Occipital lobe (tissue), 3 donors: ENCODE measurements at places on chromosomes 12 and 14.

GRCh38 chr12:114361545-114361944, 44.4 kb downstream of the TBX5 start:
- no peak for DNase-seq

GRCh38 chr14:82251494-82251893, 717.8 kb upstream of the SEL1L start:
- no peak for DNase-seq

DNA sequence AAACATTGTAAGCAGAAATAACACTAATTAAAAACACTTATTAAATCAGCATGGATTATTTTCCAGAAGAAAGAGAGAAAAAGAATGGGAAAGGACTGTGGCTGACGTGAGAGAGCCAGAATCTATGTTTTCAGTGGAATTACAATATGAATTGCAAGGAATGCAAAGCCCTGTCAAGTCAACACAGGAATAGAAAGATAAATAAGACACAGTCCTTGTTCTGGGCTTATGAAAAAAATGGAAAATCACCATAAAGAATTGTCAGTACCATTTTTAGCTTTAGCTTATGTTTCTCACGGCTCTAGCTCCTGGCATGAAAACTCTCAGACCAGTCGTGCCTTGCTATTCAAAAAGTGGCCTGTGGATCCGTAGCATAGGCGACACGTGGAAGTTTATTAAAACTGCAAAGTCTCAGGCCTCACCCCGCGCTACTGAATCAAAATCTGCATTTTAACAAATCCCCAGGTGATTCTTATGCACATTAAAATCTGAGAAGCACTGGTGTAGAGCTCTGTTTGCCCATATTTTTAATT, 549.1 kb downstream of the RPS29 start:
- no peak for DNase-seq

DNA sequence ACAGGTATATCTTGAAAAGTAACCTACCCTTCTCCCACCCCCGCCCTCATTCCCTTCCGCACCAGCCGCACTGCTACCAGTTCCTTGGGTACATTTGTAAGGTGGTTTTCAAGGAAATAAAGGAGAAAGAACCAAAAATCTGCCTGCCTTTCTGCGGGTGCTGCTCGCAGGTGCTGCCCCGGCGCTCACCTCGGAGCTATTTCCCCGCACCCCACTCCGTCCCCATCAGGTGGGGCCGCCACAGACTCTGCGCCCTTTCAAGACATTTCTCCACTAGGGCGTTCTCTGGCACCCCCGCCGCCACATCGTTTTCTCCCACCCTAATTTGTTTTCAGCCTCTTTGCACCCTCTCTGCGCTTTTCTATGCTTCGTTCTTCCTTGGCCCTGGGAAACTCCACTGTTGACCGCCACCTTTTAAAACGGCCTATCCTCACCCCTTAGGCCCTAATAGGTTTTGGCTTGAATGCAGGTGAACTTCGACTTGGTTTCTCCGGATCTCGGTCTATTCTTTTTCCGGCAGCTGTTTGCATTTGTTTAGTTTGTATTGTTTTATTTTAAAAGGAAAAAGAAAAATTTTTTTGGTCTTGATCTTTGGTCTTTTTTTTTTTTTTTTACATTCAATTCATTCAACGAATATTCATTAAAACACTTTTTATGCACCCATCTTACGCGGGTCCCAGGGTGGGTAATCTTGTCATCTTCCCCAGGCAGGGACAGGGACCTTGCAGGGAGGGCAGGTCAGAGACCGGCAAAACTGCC, 3.0 kb downstream of the VSX2 start:
- DNase-seq: no peak

DNA sequence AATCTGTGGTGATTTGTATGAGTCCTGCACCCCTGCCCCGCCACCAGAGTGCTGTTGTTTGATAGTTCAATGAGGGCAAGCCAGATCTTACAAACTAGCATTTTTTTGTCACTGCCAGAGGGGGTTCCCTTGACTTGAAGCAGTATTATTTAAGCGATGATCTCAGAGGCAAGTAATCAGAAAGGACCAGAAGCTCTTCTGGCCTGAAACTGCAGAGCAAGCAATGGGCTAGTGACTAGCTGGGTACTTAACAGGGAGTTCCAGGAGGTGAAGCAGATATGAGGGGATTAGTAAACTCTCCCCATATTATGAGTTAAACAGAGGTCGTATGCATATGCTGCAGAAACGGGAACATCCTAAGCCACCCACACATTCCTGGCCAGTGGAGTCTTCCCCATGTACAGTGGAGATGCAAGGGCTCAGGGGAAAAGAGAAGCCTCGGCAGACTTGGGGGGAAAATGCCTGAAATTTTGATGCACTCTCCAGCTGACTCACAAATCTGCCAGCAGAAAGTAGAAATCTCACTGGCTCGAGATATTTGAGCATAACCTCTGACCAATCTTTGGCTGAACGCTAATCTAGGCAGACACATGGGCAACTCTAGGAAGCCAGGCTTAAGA, 8.3 kb upstream of the CRACR2A start:
- DNase-seq: no peak

- DNase-seq: no peak
These were observed 47.1 kb downstream of the SEC23A start for GRCh38 chr14:39055786-39056474.

- DNase-seq: no peak
These were observed 8.3 kb upstream of the INSM2 start for GRCh38 chr14:35525695-35526094.

GRCh38 chr14:61126603-61127498, 145.8 kb downstream of the SLC38A6 start:
- no peak for DNase-seq

- no peak for DNase-seq
These were observed 16.6 kb upstream of the TRAF3 start for GRCh38 chr14:102760496-102761193.

- DNase-seq: no peak
These were observed 7.8 kb downstream of the CTDSP2 start for GRCh38 chr12:57838594-57839302.

GRCh38 chr14:84108746-84109457, 1421.0 kb upstream of the FLRT2 start:
- no peak for DNase-seq

DNA sequence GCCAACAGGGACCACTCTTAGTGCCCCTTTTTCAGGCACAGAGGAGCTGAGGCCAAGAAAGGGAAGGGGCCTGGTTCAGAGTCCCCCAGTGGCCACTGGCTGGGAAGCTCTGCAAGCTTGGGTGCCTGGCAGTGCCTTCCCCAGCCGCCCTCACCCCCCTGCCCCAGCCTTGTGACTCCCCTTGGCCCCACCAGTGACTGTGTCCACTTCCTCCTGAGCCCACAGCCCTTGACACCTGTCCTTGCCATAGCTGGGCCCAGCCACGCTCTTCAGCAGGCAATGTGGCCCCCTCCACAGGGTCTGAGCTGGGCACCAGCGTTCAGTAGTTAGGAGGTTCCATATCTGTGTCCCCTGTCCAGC, 19.0 kb upstream of the C14orf180 start:
- DNase-seq: no peak

DNA sequence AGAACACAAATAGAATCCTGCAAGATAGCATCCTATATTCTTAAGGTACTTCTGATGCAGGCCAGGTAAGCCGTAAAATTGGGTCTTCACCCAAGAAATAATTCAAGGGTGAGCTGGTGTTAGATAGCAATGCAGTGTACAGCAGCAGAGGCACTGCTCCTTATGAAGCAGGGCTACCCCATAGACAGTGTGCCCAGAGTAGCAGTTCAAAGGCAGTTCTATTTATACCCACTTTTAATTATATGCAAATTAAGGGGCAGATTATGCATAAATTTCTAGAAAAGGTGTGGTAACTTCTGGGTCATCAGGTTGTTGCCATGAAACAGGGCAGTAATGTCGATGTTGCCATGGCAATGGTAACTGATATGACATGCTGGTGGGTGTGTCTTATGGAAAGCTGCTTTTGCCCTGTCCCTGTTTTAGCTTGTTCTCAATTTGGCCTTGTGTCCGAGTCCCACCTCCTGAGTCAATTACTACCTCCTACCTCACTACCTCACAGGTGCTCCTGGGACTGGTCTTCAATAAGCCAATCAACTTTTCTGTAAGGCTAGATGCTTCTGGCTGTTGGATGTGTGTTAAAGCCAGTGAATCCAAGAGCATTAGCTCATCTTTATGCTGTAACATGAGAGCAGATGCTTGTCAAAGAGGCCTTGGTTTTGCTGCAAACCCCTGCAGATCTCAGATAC, 61.0 kb downstream of the PPM1A start:
- DNase-seq: no peak

DNA sequence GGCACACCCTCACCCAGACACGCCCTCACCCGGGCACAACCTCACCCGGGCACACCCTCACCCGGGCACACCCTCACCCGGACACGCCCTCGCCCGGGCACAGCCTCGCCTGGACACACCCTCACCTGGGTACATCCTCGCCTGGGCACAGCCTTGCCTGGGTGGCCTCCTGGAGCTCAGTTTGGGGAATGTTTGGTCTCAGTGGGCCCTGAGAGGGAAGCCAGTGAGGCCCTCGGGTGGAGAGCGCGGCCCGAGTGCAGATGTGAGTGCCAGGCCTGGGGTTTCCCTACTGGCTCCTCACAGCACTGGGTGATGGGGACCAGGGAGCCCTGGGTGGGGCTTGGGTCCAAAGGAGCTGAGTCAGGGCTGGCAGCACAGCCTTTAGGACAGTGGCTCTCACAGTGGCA, 23.8 kb downstream of the GALNT9 start:
- no peak for DNase-seq

DNA sequence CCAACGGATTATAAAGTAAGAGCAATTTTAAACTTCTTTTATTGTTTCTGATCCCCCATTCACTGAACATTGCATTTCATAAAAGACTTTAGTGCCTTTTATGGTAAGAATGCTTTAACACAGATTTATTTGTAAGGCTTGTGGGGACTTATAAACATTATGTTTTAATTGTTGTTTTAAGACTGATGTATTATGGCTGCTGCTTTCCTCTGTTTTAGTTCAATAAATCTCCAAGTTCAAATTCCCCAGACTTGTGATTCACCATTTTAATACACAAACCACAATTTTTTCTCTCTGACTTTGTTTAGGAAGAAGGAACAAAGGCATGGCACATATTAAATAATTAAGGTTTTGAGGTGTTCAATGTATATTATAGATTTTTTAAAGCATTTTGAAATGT, 753.3 kb downstream of the SLC6A15 start:
- DNase-seq: no peak

DNA sequence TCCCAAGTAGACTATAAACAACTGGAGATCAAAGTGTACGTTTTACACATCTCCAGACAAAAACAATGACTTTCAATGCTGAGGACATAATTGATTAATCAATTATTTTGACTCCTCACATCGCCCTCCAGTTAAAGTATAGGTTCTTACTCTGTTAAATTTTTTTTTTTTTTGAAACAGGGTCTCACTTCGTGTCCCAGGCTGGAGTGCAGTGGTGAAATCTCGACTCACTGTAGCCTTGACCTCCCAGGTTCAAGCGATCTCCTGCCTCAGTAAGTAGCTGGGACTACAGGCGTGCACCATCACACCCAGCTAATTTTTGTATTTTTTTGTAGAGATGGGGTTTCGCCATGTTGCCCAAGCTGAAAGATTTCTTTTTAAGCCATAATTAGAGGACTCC, 938 bp upstream of the CCNB1IP1 start:
- DNase-seq: no peak

DNA sequence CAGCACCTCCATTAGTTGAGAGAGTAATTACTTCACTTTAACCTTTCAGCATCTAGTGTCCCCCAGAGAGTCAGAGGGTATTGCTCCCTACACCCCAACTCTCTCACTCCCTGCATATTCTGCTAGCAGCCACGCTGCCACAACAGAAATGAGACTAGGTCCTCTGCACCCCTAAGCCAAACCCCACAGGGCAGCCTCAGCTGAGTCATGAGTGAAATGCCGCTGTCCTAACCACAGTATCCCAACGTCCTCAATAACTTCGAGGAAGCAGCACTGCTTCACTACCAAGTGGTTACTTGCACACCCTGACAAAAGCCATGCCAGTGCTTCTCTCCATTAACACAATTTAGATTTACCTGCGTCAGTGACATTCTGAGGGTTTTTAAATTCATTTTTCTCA, 6.9 kb upstream of the LYZ start:
- DNase-seq: no peak

- DNase-seq: no peak
These were observed 236.5 kb downstream of the PDZRN4 start for GRCh38 chr12:41424651-41425050.

GRCh38 chr12:96015672-96016071, 19.5 kb upstream of the HAL start:
- no peak for DNase-seq

DNA sequence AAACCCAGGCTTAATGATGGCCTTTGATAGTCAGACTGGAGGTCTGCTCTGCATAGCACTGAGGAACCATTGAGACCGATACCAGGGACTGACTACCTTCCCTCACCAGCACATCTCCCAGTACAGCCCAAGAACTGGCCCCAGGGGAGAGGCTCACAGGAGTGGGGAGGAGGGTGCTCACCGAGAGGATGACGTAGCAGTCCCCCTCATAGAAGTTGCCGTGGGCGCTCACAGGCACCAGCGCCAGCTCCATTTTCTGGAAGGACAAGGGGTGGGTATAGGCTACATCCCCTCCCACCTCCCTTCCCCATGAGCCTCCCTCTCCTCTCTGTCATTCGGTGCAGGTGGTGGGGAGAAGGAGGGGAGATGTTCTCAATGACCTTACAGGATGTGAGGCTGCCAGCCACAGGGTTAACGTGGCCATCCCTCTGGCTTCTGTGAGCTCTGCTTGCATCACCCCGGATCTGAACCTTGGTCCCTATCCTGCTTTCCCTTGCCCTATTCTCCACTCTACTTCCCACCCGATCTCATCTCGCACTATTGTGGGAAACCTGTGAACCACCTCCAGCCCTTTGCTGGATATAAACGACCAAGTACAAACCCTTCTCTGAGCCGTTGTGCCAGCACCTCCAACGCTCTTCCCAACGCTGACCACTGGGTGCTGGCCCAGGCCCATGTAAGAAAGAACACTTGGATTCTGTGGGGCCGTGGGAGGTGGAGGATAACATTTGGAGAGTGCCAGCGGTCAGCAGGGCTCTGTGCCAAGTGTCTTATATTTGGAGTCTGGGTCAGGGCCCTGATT, 4.4 kb downstream of the AVIL start:
- no peak for DNase-seq
